MG63 (cell line): ENCODE measurements at places on chromosomes 5 and 9. TPM values are rescaled to one million over a fixed set of nuclear protein-coding genes. Genes with fewer than 3 reads are reported as not detected.

- DNase-seq: no peak
Observed at GRCh38 chr9:133861692-133862091, 123.5 kb upstream of the SARDH start.

DNA sequence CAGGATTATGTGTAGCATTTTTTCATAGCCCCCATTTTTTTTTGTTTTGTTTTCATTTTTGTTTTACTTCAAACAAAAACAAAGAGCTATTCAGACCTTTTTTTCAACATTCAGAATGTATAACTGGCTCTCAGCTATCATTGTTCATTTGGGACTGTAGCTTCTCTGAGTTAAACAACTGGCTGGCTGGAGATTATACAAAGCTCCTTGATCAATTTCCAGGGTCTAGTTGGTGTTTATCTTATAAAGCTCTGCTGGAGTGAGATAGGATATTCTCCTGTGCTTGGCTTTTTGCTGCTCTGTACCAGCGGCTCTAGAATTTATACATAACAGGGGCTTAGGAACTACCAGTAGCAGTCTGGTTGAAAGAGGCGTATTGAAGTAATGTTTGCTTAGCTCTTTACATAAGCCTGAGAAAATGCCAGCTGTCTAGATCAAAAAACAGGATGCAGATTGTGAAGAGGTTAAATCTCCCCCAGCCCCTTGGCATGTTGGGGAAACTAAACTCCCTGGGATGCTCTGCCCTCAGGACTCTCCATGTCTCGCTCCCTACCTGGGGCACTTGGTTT is 15.2 kb downstream of the GARNL3 start:
- DNase-seq: no peak

- DNase-seq: no peak
Observed at GRCh38 chr9:75664597-75664996, 225.9 kb upstream of the PCSK5 start.

- DNase-seq: peak; percentile 6
Observed at GRCh38 chr5:73564675-73565074, 764 bp downstream of the ANKRA2 start.

- DNase-seq: no peak
Observed at GRCh38 chr5:178368716-178369300, 136.2 kb upstream of the PHYKPL start.

- no peak for DNase-seq
Observed at GRCh38 chr9:133460405-133461175, 812 bp downstream of the CACFD1 start.

GRCh38 chr9:135835131-135835530 is 72.2 kb downstream of the CAMSAP1 start:
- no peak for DNase-seq

DNA sequence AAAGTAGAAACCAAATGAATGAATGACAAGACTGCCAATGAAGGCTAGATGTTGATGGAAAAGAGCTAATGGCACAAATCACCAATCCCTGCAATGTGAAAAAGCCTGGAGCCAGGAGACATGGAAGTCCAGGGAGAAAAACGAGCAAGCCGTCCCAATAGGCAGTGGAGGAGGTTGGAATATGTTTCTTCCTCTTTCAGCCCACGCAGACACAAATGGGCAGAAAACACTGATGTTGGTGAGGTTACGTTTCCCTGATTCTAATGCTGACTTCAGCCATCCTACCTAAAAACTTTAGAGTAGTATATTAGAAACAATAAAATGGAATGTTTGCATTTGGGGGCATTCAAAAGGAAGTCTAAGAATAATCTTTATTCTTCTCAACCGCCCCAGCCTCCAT is 23.9 kb upstream of the KIF2A start:
- DNase-seq: no peak

DNA sequence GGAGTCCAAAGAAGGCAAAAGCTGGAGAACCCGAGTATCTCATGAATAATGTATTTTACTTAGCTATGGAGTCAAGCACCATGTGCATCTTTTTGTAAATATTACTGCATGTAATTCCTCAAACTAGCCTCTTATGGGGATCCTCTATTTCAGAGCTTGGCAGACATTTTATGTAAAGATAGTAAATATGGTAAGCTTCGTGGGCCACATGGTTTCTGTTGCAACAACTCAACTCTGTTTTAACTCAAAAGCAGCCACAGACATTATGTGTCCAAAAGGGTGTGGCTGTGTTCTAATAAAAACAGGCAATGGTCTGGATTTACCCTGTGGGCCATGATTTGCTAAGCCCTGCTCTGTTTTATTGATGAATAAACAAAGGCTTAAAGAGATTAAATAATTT is 17.3 kb downstream of the DAPK1 start:
- DNase-seq: no peak

DNA sequence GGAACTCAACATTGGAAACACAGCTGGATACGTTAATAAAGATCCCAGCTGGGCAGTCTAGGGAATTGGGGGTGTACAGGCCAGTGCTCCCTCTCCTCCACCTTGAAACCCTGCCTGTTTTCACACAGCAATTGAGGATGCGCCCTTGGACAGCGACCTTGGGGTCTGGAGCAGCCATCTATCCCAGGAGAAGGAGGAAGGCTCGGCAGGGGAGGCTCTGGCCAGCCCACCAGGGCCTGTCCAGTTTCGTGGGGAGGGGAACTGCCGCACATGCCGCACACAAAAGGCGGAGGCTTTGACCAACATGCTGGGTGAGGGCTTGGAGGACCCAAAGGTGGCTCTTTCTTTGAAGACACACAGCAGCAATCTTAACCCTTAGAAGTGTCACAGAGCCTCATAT is 1.4 kb downstream of the COL23A1 start:
- DNase-seq: peak; percentile 26

- DNase-seq: no peak
Observed at GRCh38 chr9:7909537-7909936, 110.0 kb upstream of the DMAC1 start.

- DNase-seq: no peak
Observed at GRCh38 chr9:81477669-81478068, 211.7 kb downstream of the TLE1 start.

DNA sequence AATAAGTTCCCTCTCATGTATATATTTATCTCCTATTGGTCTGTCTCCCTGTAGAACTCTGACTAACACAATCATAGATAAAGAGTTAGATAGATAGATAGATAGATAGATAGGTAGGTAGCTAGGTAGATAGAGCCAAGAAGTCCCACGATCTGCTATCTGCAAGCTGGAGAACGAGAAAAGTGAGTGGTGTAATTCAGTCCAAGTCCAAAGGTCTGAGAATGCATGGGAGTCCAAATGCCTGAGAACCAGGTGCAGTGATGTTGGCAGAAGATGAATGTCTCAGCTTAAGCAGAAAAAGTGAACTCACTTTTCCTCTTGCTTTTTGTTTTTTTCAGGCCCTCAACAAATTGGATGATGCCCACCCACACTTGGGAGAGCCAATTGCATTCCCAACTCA is 37.7 kb upstream of the ZFR start:
- no peak for DNase-seq

- peak; percentile 19 for DNase-seq
Observed at GRCh38 chr5:6820851-6821479, 107.7 kb downstream of the TENT4A start.

DNA sequence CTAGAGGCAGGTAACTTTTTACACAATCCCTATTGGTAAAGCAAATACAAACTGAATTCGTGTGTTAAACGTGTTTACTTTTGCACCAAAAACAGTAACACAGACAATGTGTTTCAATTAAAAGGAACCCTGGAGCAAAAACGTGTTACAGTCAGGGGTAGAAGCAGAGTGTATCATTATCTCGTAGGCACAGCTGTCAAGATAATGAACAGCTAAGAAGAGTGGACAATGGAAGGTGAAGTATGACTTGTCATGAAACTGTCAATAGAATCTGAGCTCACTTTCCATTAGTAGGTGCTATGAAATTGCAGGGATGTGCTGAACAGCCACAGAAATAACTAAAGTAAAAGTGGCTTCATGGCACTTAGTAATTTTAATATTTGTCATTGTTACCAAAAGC is 1229.8 kb upstream of the WWC1 start:
- no peak for DNase-seq

DNA sequence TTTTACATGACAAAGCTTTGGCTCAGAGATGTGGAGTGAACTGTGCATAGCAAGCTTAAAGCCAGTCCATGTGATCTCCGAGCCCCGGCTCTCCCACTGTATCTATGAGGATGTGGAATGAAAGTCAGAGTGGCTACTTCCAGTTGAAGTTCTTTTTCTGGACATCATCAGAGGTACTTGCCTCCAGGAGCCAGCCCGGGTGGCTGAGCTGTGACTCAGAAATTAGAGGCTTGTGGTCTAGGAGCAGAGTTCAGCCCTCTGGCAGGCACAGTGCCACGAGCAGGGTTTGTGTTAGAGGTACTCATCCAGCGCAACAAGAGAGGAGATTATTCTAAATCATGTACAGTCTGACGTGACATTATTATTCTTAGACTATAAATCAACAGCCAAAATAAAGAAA is 322.5 kb downstream of the CDK5RAP2 start:
- DNase-seq: peak; percentile 86

DNA sequence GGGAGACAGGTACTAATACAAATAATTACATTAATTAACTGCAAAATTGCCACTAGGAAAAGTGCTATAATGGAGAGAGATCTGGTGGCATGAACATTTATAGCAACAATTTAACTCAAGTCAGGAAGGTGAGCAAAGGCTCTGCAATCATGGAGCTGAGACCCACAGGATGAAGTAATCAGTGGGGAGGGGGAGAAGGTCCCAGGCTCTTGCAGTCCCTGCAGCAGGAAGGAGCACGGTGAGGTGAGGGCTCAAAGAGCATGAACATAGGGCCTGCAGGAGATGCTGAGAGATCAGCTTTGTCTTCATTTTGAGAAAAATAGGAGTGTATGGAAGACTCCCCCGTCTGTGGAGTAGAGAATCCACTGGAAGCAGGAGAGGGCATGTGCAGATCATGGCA is 6.5 kb downstream of the PTPN3 start:
- DNase-seq: no peak

DNA sequence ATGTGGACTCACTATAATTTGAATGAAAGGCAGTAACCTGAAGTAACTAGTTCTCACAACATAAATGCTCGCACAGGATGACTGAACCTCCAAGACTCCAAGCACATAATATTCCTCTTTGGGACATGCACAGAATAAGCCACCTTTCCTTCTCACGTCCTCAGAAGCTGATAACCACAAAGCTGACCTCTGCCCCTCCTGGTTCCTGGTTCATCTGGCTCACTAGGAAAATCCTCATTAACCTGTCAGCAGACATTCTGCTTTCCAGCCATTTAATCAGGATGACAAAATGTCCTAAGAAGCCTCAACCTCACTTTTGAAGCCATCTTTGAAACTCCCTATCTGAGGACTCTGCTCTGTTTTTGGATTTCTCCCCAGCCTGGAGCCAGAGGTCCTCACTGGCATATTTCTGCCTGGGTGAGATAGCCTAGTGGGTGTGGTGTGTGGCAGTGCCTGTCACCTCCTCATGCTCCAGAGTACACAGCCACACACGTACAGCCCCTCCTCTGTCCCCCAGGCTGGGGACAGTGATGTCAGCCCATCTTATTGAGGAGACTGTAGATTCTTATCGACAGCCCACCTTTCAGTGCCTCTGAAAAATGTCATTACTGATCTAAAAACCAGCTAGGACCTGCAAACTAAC is 10.3 kb downstream of the ANKH start:
- no peak for DNase-seq

GRCh38 chr9:121880343-121880898 is 212.7 kb downstream of the TTLL11 start:
- no peak for DNase-seq

GRCh38 chr9:93005876-93006275 is 52.6 kb upstream of the SUSD3 start:
- DNase-seq: no peak

DNA sequence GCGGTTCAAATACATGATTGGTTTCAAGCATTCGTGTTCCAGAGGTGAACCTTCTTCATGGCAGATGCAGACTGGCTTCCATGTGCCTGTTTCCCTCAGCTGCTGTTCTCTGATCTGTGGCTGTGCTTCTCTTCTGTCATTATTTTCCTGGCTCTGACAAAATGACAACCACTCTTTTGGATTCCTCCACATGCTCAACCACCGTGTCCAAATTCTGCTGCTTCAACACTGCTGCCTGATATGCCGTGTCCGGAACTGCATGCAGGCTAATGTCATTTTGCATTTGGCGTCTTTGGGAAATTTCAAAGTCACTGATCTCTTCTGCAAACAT is 368.7 kb upstream of the ZNF608 start:
- no peak for DNase-seq

DNA sequence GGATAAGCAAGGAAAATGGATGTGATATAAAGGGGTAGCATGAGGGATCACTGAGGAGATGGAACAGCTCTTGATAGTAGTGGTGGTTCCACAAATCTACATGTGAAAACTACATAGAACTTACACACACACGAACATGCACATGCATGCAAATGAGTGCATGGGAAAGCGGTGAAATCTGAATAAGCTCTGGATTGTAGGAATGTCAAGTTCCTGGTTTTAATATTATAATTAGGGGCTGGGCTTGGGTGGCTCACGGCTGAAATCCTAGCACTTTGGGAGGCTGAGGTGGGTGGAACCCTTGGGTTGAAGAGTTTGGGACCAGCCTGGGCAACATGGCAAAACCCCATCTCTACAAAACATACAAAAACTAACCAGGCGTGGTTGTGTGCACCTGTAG is 13.1 kb upstream of the PDCL start:
- DNase-seq: no peak

- DNase-seq: no peak
Observed at GRCh38 chr5:170337045-170337733, 39.6 kb upstream of the LCP2 start.

GRCh38 chr9:38732885-38733284 is 13.0 kb upstream of the FAM240B start:
- DNase-seq: no peak

DNA sequence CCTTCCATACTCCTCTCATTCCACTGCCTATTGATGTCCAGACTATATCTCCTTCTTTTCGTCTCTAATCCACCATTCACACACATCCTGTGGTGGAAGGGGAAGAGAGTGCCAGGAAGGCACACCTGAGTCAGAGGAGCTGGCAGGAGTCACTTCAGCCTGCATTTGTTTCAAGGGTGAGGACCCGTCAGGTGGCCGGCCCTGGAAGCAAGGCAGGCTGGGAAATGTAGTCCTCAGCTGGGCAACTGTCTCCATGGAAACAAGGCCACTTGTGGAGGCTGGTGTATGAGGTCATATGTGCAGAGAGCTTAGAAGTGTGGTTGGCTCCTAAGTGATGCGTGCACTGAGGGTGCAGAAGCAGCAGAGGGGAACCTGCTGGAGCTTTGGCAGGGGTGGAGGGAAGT is 278.4 kb downstream of the NSG2 start:
- peak; percentile 50 for DNase-seq

- DNase-seq: peak; percentile 99
Observed at GRCh38 chr9:13810510-13810909, 503.4 kb downstream of the NFIB start.

Gene IRX2
- 21.5 and 25.3 TPM in 2 replicates for total RNA-seq

Gene TGFBR1
- total RNA-seq: 19.1 and 29.4 TPM in 2 replicates

Gene TAS2R1
- 0.64 TPM in 1 of 2 replicates, not detected in the other for total RNA-seq

Gene AIF1L
- total RNA-seq: 24.1 and 25.7 TPM in 2 replicates

Gene TXNDC8
- total RNA-seq: not detected in 2 replicates

Gene IFNA13
- total RNA-seq: not detected in 2 replicates

Gene OTP
- not detected in 2 replicates for total RNA-seq

Gene DRD1
- not detected in 2 replicates for total RNA-seq

Gene PDGFRB
- total RNA-seq: 6.1 and 10.4 TPM in 2 replicates

Gene CNTLN
- 4.2 and 7.2 TPM in 2 replicates for total RNA-seq

Gene SPINK7
- total RNA-seq: not detected in 2 replicates

Gene SLC23A1
- total RNA-seq: not detected in 2 replicates

Gene TOR1B
- total RNA-seq: 31.8 and 43.6 TPM in 2 replicates

Gene ZNF484
- total RNA-seq: 5.1 and 6.5 TPM in 2 replicates

Gene REEP2
- total RNA-seq: 1.4 and 1.8 TPM in 2 replicates

Gene PCDHGA10
- 1.0 and 1.2 TPM in 2 replicates for total RNA-seq

Gene GABRB2
- total RNA-seq: not detected in 2 replicates
